Upper lobe of left lung (tissue), 6 donors: ENCODE measurements at places on chromosomes 13 and 19. TPM values are rescaled to one million over a fixed set of nuclear protein-coding genes. Genes with fewer than 3 reads are reported as not detected.

CPT1C gene
- not detected for total RNA-seq

PNPLA6 gene
- total RNA-seq: 151 TPM

CERS1 gene
- not detected for total RNA-seq

SYDE1 gene
- total RNA-seq: 7.0 TPM

TJP3 gene
- 46.3 TPM for total RNA-seq

CD79A gene
- 4.7 TPM for total RNA-seq

TRAPPC6A gene
- total RNA-seq: 53.3 TPM

PLIN5 gene
- 18.7 TPM for total RNA-seq

CGB5 gene
- total RNA-seq: not detected

ZNF468 gene
- total RNA-seq: 17.5 TPM

DNA sequence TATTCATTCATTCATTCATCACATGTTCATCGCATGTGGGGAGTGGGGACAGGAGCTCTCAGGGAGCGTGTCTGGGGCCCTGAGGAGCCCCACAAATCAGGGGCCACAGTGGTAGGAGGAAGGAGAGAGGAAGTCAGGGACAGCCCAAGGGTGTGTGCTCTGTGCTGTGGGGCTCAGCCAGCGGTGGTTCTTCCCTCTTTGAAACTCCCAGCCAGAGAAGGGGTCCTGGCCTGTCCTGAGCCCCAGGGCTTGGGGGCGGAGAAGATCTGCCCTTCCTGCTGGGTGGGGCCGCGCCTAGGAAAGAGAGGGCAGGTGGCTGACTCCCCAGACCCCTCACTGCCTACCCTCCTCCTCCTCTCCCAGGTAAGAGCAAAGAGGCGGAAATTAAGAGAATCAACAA lies 14.6 kb downstream of the AP2A1 start:
- no peak for DNase-seq

DNA sequence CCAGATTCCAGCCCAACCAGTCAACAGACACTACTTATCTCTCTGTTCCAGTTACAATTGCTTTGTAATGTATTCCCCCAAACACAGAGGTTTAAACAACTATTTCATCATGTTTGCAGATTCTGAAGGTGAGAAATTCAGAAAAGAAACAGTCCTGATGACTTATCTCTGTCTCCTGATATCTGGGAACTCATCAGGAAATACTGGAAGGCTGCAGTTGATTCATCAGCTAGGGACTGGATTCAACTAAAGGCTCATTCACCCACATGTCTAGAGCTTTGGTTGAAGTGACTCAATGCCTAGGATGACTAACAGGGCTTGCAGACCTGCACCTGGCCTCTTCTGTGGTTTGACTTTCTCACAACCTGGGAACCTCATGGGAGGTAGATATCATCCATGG lies 56.6 kb upstream of the GPC6 start:
- no peak for DNase-seq

GRCh38 chr19:30669329-30670010 lies 297.3 kb downstream of the ZNF536 start:
- peak; percentile 75 for DNase-seq

GRCh38 chr19:33755099-33756035 lies 41.3 kb upstream of the KCTD15 start:
- no peak for DNase-seq

GRCh38 chr13:28347456-28348371 lies 147.2 kb downstream of the FLT1 start:
- DNase-seq: no peak

DNA sequence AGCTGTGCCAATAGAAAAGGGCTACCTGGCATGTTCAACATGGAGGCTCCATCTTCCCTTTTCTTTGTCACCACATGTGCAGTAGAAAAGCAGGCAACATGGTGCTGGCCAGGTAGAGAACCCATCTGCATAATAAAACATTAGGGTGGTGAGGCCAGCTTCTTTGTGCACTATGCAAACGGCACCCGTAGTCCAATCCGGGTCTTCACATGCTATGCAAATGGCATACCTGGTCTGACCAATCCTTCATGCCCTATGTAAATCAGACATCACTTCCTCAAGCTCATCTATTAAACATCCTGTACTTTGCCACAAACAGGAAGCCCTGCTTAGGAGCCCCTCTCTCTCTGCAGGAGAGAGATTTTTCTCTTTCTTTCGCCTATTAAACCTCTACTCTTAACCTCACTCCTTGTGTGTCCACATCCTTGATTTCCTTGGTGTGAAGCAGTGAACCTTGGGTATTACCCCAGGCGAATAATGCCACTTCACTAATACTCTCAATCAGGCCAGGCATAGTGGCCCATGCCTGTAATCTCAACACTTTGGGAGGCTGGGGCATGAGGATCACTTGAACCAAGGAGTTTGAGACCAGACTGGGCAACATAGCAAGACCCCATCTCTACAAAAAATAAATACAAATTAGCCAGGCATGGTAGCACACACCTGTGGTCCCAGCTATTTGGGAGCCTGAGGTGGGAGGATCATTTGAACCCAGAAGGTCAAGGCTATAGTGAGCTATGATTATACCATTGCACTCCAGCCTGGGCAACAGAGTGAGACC lies 111.3 kb upstream of the MRI1 start:
- no peak for DNase-seq

DNA sequence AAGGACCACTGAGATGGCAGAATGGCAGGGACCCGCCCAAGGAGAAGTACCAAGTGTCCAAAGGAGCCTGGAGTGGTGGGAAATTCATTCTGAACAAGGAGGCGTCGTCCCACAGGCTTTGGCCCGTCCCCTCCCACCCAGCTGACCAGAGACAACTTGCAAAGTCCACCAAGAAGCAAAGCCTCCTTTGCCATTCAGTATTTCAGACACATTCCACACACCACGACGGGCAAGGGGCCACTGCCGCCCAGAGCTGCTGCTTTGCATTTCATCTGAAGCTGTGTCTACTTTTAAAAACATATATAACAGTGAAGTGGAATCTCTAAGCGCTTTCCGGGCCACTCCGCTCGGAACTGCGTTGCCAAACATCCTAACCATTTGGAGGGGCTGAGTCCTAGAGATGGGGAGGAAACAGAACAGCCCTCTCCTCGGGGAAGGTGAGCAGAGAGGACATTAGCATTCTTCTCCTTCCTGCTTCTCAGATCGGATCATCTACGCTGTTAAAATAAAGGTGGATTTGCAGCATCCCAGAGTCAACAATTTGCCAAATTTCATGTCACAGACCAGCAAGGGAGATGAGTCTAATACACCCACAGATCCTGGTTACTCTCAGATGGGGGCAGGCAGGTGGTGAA lies 89.0 kb upstream of the ZNF507 start:
- peak; percentile 36 for DNase-seq

DNA sequence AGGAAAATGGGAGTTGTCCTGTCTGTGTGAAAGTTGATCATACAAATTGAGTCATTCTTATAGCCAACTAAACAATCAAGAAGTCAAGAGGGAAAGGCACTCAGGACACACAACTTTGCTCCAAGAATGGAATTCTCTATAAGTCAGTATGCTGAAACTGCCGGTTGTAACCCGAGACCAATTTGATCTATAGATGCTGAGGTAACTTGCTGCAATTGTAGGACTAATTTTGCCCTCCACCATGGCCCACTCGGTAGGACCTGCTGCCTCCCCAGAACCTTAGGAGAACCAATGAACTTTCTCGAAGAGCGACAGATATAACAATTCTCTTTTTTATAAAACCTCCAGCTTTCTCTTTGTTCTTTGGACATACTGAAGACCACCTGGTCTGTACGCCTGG lies 157.0 kb downstream of the RNF17 start:
- no peak for DNase-seq

DNA sequence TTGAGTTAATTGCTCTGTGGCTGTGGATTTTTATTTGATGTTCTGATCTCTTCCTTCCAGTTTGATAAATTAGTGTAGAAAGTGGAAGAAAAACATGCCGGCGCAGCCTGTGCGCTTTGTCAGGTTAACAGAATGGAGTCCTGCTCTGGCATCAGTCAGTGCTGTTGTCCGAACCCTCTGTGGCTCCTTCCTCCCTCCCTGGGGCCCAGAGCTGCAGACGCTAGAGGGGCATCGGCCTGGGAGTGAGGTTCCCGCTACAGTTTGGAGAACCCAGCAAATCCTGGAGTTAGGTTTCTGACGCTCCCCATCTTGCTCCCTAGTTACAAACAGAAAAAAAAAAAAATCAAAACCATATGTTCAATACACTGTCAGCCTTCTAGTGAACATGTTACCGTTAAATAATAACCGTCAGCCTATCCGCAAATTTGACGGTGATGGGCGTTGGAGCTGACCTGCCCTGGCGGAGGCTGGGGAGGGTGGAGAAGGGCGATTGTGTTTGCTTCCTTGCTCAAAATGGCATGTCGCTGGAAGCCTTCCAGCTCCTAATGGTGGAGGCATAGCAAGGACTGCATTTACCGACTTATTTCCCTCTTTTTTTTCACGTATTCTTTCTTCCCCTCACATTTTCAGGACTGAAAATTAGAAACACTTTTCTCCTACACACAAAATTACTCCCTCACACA lies 13.6 kb downstream of the MBNL2 start:
- no peak for DNase-seq

- no peak for DNase-seq
Observed at GRCh38 chr13:79312340-79312855, 93.7 kb downstream of the RBM26 start.

GRCh38 chr13:113187263-113187669 lies 21.2 kb downstream of the PCID2 start:
- DNase-seq: peak; percentile 77

GRCh38 chr13:49602005-49602404 lies 16.6 kb upstream of the RCBTB1 start:
- no peak for DNase-seq

DNA sequence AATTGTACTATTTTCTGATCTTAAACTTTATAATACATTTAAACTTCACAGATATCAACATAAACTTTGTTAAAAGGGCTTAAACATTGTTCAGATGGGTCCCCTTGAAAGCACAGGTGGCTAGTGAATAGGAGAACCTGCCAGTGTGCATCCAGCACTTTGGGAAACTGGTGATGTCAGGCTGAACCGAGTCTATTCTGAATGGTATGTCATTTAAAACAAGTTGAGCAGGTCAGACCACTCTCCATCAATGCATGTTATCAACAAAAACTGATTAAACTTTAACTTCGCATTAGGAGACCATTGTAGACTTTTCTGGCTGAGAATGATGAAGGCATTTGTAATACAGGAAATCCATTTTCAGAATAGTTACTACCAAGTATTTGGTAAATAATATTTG lies 50.1 kb upstream of the FREM2 start:
- DNase-seq: no peak

GRCh38 chr19:18109733-18110608 lies 12.4 kb downstream of the MAST3 start:
- peak; percentile 94 for DNase-seq

- DNase-seq: no peak
Observed at GRCh38 chr19:41597600-41598041, 21.7 kb downstream of the CEACAM21 start.

- no peak for DNase-seq
Observed at GRCh38 chr13:29737061-29737460, 113.4 kb downstream of the UBL3 start.

- no peak for DNase-seq
Observed at GRCh38 chr19:8041531-8041931, 11.0 kb upstream of the CCL25 start.

DNA sequence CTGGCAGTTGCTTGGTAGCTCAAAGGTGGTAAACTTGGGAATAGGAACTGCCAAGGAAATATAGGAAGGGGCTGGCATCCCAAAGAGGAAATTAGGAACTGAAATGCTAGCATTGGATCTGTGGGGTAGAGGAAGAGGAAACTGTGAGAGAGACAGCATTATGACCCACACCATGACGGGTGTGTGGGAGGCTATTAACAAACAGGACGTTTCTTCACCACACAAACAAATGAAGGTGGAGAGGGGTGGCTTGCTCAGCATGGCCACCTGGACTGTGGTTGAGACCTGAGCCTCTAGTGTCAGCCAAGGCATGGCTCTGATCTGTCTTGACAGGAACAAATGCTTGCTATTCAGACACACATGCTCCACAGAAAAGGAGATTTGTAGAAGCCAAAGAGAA lies 178.2 kb downstream of the B3GLCT start:
- DNase-seq: no peak

DNA sequence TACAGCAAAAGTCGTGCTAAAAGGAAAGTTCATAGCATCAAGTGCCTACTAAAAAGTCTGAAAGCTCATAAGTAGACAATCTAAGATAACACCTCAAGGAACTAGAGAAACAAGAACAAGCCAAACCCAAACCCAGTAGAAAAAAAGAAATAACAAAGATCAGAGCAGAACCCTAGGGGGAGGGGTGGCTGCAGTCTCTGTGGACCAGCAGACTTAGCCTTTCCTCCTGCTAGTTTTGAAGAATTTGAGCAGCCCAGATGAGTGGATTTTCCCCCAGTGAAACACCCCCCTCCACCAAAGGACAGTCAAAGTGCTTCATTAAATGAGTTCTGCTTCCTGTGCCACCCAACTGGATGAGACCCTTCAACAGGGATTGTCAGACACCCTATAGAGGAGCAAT lies 2.6 kb upstream of the ZNF486 start:
- no peak for DNase-seq

- DNase-seq: peak; percentile 97
Observed at GRCh38 chr13:106567474-106568298, at the start of gene ARGLU1. Gene ARGLU1 (minus strand): TSS chr13:106568137. CDS start chr13:106567919, 218 bp downstream.

DNA sequence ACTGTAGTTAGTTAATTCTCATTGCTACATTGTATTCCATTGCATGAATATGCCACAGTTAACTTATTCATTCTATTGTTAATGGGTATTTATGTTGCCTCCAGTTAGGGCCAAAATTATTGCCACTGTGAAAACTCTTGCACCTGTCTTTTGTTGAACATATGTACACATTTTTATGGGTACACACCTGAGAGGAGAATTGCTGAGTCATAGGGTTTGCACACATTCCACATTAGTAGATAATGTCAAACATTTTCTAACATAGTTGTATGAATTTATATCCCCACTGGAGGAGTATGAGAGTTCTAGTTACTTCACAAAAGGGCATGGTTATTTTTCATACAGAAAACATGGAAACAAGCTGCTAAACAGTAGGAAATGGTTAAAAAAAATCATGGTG lies 338.4 kb downstream of the FOXO1 start:
- DNase-seq: no peak

GRCh38 chr13:51584731-51585672 lies 740 bp downstream of the WDFY2 start:
- peak; percentile 92 for DNase-seq

- no peak for DNase-seq
Observed at GRCh38 chr19:30029721-30030510, 87.9 kb downstream of the URI1 start.
